ENCODE measurements at places on chromosomes 16 and 17.

- DNase-seq: no peak
Measured at GRCh38 chr16:24721830-24722238, 7.6 kb upstream of the TNRC6A start.

- no peak for DNase-seq
Measured at GRCh38 chr17:75684249-75684648, 17.1 kb downstream of the SAP30BP start.

GRCh38 chr17:55068862-55069811, 100.6 kb downstream of the STXBP4 start:
- DNase-seq: no peak

- DNase-seq: no peak
Measured at GRCh38 chr16:74727903-74728302, 27.2 kb upstream of the MLKL start.

DNA sequence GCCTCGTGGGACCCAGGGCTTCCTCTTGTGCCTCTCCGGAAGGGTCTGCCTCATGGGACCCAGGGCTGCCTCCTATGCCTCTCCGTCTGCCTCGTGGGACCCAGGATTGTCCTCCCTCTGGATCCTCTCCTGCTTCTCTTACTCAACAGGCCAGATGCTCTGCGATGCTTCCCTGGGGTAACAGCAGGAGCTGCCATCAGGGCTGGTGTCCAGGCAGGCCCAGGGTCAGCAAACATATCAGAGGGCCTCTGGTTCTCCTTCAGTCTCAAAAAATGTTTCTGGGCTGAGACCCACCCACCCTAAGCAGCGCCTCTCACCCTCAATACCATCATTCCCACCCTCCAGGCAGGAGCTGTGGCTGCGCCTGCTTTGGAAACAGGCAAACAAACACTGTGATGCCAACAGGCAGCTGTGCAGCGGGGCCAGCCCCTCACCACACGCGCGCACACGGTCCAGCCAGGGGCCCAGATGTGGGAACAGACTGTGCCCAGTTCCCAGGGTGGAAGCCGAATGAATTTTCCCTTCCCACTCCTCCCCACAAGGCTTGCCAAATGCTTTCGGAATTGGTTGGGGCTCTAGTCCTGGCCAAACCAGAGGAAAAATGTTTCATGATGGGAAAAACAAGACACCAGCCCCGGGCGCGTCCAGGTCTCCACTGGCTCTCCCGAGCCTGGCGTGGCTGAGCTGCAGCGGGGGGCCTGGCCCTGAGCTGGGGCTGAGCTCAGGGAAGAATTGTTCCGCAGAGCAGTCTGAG, 11.3 kb downstream of the TIMM22 start:
- DNase-seq: no peak

DNA sequence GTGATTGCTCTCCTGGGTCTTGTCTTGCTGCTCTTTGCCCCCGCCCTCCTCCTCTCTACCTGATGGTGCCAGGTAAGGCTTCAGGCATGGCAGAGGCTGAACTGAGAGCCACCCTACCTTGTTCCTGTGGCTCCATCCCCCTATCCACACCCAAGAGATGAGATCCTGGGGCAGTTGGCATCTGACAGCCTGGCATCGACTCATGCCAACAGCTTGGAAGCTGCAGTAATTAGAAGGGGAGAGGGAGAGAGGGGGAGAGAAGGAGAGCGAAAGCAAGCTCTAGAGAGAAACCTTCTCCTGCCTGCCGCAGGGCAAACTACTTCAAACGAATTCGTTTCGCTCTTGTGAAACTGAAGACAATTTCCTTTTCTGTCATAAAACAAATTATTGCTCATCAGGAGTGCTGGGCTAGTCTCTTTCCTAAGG, 13.8 kb upstream of the SP6 start:
- no peak for DNase-seq

- DNase-seq: no peak
Measured at GRCh38 chr17:50480854-50481490, 2.3 kb downstream of the RSAD1 start.

- no peak for DNase-seq
Measured at GRCh38 chr17:48013876-48014594, 23.6 kb downstream of the COPZ2 start.

DNA sequence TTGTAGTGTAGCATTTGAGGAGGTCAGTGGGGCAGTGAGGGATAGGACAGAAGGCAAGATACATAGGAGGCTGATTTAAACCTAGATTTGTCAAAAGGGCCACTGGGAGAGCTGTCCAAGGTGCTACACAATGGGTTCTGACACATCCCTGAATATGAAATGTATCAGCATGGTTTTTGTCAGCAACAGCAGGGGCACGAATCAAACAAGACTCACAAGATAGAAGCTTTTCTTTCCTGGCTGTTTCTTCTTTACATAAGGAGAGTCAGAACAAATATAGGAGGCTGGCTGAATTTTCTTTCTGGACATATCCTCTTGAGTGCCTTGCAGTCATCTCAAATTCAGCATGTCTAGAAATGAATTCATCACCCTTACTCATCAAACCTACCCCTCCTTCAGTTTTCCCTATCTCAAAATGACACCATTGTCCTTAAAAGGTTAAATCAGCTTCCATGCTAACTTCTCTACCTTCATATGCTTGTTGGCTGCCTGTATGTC, 130.5 kb downstream of the NPIPB5 start:
- no peak for DNase-seq

- no peak for DNase-seq
Measured at GRCh38 chr17:20967776-20968175, 75.0 kb downstream of the USP22 start.

DNA sequence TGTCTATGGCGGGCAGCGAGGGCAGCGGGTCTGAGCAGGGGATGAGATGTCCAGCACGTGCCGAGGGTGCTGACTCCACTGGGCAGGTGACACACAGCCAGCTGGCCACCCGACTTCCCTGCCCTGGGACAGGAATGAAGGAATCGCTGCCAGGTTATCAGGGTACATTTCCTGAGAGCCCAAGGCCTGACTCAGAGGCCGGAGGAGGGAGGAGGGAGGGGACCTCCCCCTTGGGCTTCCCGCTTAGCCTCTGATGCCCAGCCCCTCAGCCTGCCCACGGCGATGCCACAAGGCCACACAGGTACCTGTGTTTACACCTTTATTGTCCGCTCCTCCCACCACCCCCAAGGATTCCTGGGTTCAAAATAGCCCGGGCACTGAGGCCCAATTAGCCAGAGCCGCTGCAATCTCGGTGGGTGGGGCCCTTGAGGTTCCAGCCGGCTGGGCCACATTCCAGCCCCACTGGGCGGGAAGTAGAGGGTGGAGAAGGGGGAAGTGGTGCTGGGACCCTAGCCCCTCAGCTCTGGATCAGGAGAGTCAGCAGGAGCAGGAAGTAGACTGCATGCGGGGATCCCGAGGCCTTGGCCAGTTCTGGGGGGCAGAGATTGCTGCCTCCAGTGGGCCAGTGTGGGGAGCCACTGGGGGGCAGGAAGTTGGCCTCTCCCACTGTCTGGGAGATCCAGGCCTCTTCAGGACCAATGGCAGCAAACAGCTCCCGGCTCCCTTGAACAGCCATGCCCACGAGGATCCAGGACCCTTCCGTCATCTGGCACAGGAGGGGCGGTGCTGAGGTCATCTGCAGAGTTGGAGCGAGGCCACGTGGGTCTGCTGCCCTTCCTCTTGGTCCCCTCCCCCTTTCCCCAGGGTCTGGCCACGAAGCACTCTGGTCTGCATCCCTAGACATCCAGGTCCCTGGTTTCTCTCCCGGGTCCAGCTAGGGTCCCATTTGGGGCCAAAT, 3.4 kb upstream of the PRSS8 start:
- no peak for DNase-seq

- DNase-seq: no peak
Measured at GRCh38 chr17:72296456-72296855, 175.6 kb downstream of the SOX9 start.

- no peak for DNase-seq
Measured at GRCh38 chr17:81285179-81285878, 9.8 kb downstream of the SLC38A10 start.

- no peak for DNase-seq
Measured at GRCh38 chr17:2967515-2967914, 95.9 kb downstream of the OR1D5 start.

DNA sequence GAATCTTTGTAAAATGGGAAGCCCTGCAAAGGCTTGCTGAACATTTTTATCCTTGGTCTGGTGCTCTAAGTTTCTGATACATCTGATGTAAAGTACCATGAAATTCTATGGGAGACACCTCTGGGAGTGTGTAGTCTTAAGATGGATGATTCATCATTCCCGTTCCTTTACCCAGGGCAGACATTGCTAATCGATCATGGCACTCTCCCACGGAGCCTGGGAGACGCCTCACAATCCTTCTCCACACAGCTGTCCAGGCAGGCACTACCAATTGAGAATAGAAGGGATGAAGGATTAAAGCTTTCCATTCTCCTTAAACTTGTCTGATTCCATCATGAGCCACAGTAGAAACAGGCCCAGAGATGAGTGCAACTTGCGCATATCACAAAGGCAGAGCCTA, 144.8 kb downstream of the GSG1L start:
- no peak for DNase-seq

GRCh38 chr16:85393674-85394451, 219.3 kb upstream of the GSE1 start:
- DNase-seq: peak; percentile 26

DNA sequence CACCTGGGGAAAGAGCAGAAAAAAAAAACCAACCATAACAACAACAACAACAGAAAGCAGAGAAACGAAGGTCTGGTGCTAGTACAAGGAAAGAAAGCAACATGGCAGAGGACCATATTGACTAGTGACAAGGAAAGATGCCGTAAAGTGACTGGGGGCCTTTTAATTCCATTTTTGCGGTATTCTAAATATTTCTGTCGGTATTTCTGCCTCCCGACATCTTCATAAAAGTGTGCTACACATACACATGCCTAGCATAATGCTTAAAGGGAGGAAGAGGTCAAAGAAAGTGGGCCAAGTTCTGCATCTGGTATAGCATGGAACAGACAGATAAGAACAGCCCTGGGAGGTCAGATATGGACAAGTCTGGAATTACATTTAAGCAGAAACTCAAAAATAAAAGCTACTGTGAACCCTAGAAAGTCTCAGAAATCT, 19.5 kb upstream of the RNF43 start:
- no peak for DNase-seq

GRCh38 chr17:27269974-27270373, 23.9 kb upstream of the WSB1 start:
- no peak for DNase-seq

DNA sequence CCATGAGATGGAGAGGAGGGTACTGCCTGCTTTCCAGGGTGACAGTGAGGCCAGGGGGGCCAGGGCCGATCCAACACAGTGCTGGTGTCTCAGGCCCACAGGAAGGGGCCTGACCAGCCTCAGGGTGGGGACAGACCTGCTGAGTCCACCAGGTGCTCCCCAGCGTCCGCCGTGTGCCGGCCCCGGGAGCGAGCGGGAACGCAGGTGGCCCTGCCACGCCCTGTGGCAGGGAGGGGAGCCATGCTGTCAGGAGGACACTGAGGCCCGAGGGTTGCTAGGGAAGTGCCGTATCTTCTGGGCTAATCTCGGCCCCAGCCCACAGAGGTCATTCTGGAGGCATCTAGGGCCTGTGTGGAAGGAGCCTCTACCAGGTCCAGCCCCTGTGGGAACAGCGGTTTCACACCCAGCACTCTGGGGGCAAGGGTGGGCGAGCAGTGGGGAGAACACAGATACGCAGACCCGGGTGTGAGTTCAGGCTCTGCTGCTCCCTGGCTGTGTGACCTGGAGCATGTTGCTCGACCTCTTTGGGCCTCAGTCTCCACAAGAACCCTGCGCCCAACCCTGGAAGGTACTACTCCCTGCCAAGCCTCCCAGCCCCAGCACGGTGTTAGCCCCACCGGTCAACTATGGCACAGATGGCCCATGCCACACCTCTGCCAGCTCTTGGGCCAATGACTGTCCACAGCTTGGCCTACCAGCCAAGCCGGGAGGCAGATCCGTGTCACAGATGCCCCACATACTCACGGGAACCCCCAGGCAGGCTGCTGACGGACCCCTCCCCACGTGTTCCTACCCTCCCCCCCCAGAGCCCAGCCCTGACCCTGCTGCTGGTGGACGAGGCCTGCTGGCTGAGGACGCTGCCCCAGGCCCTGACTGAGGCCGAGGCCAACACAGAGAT, 43.9 kb upstream of the ZC3H18 start:
- DNase-seq: no peak

- DNase-seq: no peak
Measured at GRCh38 chr17:4498461-4499397, at the start of gene SPNS2. TSS of gene SPNS2 (plus strand) at chr17:4498881. CDS start at chr17:4499048, 167 bp downstream.

DNA sequence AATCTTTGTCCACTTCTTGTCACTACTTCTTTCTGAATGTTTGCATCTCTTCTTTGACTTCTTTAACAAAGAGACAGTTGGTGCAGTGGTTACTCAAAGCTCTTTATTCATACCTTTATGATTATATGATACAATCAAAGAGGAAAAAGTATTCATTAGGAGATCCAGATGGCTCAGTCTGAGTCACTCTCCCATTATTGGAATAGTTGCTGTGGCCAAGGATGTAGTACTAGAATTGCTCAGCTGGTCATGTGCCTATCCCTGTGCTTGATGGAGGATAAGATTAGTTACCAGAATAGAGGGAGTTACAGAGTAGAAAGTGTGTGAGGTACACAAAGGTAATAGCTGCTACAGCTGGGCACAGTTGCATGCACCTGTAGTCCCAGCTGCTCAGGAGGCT, 18.3 kb downstream of the BCAS3 start:
- DNase-seq: no peak

GRCh38 chr17:35607239-35607847, 20.2 kb downstream of the AP2B1 start:
- DNase-seq: no peak

GRCh38 chr16:82016964-82017363, 5.7 kb upstream of the SDR42E1 start:
- DNase-seq: no peak

DNA sequence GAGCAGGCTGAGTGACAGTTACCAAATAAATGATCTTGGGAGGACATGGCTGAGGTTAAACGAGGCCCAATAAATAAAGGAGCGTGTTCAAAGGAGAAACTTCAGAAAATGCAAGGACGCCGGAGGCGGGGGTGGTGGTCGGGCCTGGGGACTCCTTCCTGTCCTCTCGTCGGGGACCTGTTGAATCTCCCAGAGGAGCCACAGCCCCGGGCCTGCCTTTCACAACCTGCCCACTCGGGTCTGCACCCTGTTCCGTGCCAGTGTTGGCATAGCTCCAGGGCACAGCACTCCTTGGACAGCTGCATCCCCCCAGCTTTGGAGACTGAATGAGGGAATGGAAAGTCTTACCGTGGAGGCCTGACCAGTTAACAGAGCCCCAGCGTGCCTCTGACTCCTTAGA, 8.1 kb upstream of the TBX4 start:
- no peak for DNase-seq

DNA sequence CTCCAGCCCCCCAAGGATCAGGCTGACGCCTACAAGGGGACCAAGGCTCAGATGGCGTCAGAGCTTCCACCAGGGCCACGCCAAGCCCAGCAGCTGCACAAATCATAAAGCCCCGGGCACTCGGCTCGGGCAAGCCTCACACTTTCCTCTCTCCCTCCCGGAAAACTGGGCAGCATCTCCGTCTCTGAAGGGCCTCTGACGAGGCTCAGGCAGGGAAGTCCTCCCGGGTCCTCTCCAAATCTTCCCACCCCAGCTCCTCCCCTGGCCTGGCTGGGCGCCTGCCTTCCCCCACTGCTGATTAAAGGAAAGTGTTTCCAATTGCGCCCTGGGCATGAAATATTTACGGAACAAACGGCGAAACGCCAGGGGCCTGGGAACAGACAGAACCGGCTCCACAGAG, 38.5 kb downstream of the PIEZO1 start:
- no peak for DNase-seq

All from SHP77 treated with DMSO at 0.1 percent for 48 hours (cell line).